T-helper 2 cell (primary cell): ENCODE measurements at places on chromosomes 7 and 10.
A peak's percentile ranks its signal among the peaks of the same experiment; 100 is the strongest.

- DNase-seq, result no peak
Observed at GRCh38 chr10:33145451-33146188, 187.6 kb upstream of the ITGB1 start.

DNA sequence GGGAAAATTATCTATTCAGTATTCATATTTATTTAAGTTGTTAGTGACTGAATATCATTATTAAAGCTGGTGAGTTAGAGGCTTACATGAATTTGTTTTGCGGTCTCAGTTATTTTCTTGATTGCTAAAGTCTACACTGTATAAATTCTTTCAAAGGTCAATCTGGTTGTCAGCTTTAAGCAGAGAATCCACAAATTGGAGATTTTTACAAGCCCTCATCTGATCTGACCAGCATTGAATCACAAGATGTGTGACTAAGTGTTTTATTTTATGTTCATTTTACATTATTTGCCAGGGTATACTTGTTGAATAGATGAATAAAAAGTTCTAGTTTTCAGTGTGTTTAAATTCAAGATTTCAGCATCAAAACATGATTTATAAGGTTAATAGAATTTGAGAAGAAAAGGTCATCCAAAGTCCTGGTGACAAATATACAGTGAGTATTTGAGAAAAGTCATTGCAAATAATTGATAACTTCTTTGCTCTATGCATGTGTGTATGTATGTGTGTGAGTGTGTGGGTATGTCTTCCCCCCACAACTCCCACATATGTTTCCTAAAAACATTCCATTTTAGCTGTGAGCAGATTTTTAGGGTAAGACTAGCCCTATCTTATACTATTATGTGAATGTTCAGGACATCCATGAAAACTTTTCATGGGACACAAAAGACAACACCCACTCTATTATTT, 4.4 kb downstream of the SEMA3A start:
- no peak for DNase-seq

- no peak for DNase-seq
Observed at GRCh38 chr10:113899952-113900598, 45.6 kb downstream of the NHLRC2 start.

DNA sequence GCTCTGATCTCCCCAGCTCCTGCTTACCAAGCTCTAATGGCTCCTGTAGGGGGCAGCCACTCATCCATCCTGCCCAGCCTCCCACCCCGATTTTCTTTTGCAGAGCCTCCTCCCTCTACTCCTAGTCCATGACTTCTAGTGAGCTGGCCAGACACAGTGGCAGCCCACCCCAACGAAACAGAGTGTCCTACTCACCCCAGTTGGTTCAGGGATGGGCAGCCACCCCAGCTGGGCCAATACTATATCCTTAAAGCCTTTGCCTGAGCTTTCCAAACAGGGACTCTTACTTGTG, 77.1 kb downstream of the GRID1 start:
- no peak for DNase-seq

DNA sequence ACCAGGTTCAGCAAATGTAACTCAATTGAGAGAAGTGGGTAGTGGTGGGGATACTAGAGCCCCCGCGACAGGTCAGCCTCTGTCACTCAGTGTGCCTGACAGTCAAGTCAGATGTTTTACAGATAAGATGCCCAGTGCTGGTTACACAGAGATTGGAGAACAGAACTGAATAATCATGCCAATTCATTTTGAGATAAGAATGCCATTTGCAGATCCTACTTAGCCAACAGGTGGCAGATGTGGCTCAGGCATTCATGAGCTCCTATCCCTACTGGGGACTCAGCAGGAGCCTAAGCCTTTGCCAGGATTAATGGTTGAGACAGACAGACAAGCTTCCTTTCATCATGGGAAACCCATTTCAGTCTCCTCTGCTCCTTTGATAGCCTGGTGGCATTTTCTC, 137.8 kb downstream of the MAPK8 start:
- DNase-seq, result no peak

- no peak for DNase-seq
Observed at GRCh38 chr10:52491246-52491995, 177.3 kb downstream of the DKK1 start.

DNA sequence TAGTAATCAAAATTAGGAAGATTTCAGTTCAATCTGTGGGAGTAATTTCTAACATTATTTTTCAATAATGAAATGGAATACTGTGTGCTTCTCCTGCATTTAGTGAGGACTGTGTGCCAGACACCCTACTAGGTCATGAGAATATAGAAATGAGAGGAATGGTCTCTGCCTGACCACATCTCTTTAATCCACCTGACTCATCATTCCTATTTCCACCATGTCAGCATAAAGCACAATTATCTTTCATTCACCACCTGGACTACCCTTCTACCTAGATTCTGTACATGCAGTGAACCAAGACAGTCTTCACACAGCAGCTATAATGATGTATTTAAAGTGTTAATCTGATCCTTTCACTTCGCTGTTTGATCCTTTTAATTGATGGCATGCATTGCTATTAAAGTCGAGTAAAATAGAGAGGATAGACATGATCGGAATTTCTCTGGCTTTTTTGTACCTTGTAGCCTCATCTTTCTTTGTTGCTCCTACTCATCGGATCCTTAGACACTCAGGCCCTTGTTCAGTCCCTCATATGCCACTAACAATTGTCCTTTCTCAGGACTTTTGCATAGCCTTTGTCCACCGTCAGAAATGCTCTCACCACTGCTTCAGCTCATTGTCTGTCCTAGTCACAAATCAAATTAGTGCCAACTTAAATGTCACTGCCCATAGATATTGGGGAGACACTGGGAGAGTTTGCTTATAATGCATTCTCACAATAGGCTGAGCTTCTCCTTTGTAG, 1037.1 kb downstream of the REEP3 start:
- no peak for DNase-seq

DNA sequence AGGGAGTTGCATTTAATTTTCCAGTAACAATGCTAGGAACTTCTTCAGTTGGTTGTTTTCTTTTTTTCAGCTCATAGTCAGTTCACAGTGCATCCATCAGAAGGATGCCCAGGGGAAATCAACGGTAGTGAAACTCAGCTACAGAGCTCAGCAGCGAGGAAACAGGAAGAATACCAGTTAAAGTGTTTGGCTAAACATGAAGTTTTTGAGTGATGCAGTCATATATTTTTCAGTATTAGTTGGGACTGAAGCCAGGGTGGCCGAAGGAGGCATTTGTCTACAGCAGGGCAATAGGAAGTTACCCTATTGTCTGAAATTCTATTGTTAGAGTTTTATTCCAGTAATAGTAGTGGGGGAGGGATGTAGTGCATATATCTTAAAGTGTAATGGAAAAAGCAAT, 45.3 kb upstream of the MALRD1 start:
- no peak for DNase-seq

- no peak for DNase-seq
Observed at GRCh38 chr10:118595598-118596425, at the start of gene PRLHR. PRLHR (minus strand) TSS chr10:118595648; CDS start chr10:118595244, 404 bp downstream.

GRCh38 chr7:2384354-2385243, 18.8 kb upstream of the CHST12 start:
- no peak for DNase-seq

- DNase-seq, result no peak
Observed at GRCh38 chr10:75168275-75168674, 42.3 kb upstream of the VDAC2 start.

DNA sequence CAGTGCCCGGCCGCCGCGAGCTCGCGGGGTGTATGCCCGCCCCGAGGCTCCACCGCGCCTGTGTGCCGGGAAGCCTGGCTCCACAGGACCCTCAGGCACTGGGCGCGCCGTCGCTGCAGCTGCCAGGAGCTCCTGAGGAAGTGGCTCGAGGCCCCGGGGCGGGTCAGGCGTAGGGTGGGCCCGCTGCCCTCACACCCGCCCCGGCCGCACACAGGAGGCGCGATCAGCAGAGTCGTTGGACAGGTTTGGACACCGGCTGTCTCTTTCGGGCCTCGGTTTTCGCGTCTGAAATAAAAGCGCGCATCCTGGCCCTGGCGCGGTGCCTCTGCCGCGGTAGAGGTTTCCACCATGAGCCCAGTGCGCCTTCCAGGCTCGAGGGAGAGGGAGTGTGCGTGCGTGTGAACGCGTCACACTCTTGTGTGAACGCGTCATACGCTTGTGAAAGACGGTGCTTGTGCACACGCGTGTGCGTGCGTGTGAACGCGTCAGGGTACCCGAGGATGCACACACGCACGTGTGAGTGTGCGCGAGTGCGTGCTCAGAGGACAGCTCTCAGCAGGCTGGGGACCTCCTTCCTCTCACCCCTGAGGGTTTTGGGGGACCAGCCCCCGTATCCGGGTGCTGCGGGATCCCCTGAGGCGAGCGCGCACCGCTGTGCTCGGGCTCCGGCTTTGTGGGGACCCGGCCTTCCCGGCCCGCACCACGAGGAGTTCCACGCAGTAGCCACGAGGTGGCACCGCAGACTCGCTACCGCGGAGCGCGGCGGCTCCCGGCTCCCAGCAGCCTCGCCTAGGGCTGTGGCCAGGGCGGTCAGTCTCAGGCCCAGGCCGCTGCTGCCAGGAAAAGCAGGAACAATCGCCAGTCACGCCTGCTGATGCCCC, 83.8 kb downstream of the BMS1 start:
- DNase-seq, result no peak

GRCh38 chr10:30502266-30503060, 68.5 kb downstream of the MAP3K8 start:
- peak; percentile 94 for DNase-seq

- DNase-seq, result no peak
Observed at GRCh38 chr7:41792120-41792519, 89.2 kb upstream of the INHBA start.

DNA sequence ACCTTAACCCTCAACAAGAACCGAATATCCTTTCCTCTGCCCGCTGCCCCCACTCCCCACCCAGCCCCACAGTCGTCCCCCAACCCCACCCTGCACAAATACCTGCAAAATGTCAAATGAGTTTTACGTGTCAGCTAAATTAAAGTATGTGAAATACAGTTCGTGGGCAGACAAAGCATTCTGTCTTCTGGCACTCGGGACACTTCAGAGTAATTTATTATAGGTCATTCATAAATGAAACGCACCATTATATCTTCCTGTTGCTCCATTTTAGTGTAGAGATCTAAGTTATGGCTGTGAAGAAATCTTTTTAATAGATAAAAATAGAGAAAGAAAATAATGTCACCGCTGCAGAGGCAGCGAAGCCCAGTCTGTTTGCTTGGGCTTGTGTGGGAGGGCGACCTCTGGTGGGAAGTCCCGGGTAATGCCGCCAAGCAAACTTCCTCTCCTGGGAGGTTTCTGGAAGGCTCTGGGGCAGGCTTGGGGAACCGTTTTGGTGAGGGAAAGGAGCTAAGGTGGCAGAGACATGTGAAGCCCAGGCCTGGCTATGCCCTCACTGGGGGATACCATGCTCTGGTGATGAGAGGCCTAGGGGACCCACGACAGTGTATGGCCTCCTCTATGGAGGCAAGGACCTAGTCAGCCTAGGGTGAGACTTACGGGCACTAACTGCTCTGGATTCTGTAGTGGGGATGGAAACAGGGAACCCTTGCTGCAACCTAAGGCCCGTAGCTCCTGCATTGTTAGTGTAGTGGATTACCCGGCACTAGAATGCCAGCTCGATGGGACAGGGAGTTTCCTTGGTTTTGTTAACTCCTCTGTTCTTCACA, 604.9 kb downstream of the LRMDA start:
- DNase-seq, result no peak

DNA sequence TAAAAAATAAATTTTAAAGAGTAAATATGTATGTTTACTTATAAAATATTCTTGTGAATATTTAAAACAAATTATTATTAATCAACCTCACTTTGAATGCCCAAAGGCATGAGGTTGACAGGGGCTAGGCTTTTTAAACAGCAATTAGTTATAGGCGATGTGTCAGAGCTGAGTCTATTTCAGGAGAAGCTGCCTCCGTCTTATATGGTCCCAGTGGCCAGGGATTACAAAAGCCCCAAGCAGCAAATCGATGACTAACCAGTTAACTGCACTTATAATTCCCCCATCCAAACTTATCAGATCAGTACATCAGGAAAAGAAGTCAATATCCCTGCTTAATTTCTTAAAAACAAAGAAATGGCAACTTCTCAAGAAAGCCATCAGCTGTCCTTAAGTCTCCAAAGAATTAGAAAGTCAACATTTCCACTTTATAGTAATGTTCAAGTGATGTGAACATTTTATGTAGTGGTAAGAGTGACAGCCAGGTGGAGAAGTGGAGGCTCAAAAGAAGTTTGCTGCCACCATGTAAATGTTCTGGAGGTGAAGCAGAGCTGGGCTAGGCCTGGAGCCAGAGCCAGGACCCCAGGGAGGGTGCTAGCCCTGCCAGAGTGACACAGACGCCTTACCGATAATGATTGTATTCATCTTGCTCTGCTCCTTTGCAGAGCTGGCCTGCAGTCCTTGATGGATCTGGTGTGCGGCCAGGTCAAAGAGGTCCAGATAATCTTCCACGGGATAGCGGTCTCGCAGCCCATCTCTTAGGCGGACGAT, 51.5 kb downstream of the CHST15 start:
- no peak for DNase-seq

- DNase-seq, result no peak
Observed at GRCh38 chr7:65471587-65471986, 97.9 kb downstream of the ZNF92 start.
